BJ (cell line): ENCODE measurements at places on chromosomes 5 and 9. TPM values are rescaled to one million over a fixed set of nuclear protein-coding genes. Genes with fewer than 3 reads are reported as not detected.

TMEM38B gene
- polyA plus RNA-seq = 3.6 and 6.7 TPM in 2 replicates

PRR16 gene
- 44.8 and 48.7 TPM in 2 replicates for polyA plus RNA-seq

SOHLH1 gene
- polyA plus RNA-seq = not detected in 2 replicates

CETN3 gene
- 2.2 and 9.3 TPM in 2 replicates for polyA plus RNA-seq

SLC1A1 gene
- 6.4 and 8.8 TPM in 2 replicates for polyA plus RNA-seq

PKD2L2 gene
- 0.02 TPM in 1 of 2 replicates, not detected in the other for polyA plus RNA-seq

MEIKIN gene
- not detected in 2 replicates for polyA plus RNA-seq
